ENCODE measurements at places on chromosomes 12 and 14.
A peak's percentile ranks its signal among the peaks of the same experiment; 100 is the strongest.

GRCh38 chr14:54109521-54110120 is 153.0 kb upstream of the BMP4 start:
- H3K4me1 ChIP-seq = peaks cover 5% of the 10 kb centered on the region
- no peak overlapping the region for H3K27ac ChIP-seq
- H3K36me3 ChIP-seq = no peaks in the 10 kb centered on the region
- H3K4me3 ChIP-seq = no peak overlapping the region
- no peaks in the 10 kb centered on the region for H3K27me3 ChIP-seq

DNA sequence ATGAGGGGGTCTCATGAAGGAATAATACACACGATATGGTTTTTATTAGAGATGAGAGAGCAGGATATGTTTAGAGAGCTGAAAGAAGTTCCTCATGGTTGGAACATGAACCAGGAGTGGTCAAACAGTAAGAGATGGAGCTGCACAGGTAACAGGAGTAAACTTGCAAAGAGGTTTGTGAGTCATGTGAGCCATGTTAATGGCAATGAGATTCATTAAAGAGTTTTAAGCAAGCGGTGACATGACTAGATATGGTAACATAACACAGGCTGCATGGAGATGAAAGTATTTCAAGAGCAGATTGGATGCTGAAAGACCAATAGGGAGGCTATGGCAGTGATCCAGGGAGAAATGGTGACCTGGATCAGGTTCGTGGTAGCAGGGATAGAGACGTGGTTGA is 62.6 kb upstream of the SSTR1 start:
- H3K27ac ChIP-seq = no peak overlapping the region
- no peak overlapping the region for H3K4me3 ChIP-seq
- no peaks in the 10 kb centered on the region for H3K27me3 ChIP-seq
- peaks cover 1% of the 10 kb centered on the region for H3K4me1 ChIP-seq

DNA sequence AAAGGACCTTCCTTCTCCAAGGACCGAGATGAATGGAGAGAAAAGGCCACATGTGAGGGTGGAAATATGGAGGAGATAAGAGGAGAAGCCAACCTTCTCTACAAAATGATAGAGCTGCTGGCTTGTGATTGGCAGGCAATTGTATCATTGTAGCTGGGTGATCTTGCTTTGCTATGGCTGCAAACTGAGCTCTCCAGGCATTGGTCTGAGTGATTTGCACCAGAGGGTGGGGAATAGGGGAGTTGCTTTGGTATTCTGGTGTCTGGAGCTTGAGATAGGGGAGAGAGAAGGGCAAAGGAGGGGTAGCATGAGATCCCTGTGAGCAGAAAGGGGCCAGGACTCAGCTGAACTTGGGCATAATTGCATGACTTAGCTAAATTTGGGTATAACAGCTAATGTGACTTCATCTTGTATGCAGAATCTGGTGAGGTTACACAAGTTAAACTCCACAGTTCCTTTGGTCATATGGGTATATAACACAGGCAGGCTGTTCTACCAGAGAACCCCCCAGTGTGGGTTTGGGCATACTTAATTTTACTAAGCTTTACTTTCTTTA is 72.0 kb downstream of the FOS start:
- H3K4me1 ChIP-seq = no peaks in the 10 kb centered on the region
- no peak for DNase-seq
- no peaks in the 10 kb centered on the region for H3K27me3 ChIP-seq
- no peak overlapping the region for H3K27ac ChIP-seq
- no peak overlapping the region for H3K4me3 ChIP-seq

- H3K36me3 ChIP-seq = no peaks in the 10 kb centered on the region
- H3K27ac ChIP-seq = peak within 1 kb of the TSS; percentile 65
- H3K4me1 ChIP-seq = no peaks in the 10 kb centered on the region
- peak within 1 kb of the TSS; percentile 63 for H3K4me3 ChIP-seq
Observed at GRCh38 chr12:21774358-21775132, at the start of gene KCNJ8. KCNJ8 (minus strand) TSS chr12:21774706; CDS start chr12:21773616, 1,090 bp downstream.

DNA sequence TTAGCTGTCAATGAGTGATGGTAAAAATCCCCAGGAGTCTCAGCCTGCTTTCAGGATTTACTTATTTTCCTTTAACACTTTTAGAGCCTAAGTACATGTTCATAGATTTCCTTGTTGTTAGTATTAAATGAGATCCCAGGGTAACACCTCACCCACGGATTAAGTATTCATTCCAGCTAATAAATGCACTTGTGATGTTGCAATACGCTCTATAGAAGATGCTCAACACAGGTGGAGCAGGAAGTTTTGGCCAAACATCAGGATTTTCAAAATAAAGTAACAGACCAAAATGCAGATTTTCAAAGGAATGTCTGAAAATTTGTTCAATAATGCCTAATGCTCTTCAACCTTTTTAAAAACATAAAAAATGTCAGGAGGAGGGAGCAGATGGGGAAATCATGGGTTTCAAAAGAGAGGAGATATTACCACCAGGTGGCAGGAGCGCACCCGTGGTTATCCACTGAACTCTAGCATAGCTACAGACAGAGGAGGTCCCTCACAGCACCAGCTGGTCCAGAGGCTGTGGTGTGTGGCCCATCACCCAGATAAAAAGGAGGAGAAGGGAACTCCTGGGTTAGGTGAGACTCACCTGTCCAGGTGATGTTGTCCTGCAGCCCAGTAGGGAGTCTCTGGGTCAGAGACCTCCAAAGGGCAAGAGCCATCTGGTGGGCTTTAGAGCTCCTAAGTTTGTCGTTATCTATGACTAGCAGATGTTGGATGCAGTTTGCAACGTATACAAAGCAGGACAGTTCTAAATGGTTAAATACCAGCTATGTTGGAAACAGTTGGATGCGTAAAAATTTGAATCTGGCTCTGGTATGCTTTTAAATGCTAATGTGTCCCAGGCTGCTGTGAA is 1158.4 kb upstream of the TMEM132C start:
- no peaks in the 10 kb centered on the region for H3K36me3 ChIP-seq
- H3K4me1 ChIP-seq = no peaks in the 10 kb centered on the region
- H3K4me3 ChIP-seq = no peak overlapping the region
- DNase-seq = peak; percentile 7

DNA sequence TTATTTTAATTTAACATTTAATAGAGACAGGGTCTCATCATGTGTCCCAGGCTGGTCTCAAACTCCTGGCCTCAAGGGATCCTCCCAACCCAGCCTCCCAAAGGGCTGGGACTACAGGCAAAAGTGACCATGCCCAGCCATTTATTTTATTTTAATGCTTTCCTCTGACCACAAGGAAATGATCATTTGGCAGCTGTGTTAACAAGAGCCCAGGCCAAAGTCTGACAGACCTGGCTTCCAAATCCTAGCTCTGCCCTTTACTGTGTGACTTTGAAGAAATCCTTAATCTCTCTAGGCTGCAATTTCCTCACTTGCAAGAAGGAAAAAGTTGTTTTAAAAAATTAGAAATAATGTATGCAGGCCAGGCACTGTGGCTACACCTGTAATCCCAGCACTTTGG is 16.7 kb upstream of the GCH1 start:
- DNase-seq = no peak
- H3K36me3 ChIP-seq = no peaks in the 10 kb centered on the region
- no peaks in the 10 kb centered on the region for H3K27me3 ChIP-seq
- no peak overlapping the region for H3K27ac ChIP-seq

DNA sequence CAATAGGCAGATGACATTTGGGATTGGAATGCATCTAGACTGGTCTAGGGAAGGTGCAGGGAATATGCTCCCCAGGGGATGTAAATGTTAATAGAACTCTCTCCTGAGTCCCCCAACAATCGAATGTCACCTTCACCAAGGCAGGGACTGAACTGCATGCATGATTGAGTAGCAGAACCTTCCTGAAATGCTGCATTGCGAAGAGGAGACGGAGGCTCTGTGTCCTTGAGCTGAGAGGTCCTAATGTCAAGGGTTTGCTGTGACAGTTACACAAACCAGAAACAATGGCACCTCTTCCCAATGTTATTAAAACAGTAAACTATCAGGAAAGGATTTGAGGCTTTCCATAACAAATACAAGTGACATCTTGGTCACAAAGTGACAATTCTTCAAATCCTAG is 117.5 kb upstream of the SFSWAP start:
- no peaks in the 10 kb centered on the region for H3K4me1 ChIP-seq
- no peak overlapping the region for H3K27ac ChIP-seq
- H3K27me3 ChIP-seq = no peaks in the 10 kb centered on the region
- H3K36me3 ChIP-seq = no peaks in the 10 kb centered on the region
- H3K4me3 ChIP-seq = no peak overlapping the region

DNA sequence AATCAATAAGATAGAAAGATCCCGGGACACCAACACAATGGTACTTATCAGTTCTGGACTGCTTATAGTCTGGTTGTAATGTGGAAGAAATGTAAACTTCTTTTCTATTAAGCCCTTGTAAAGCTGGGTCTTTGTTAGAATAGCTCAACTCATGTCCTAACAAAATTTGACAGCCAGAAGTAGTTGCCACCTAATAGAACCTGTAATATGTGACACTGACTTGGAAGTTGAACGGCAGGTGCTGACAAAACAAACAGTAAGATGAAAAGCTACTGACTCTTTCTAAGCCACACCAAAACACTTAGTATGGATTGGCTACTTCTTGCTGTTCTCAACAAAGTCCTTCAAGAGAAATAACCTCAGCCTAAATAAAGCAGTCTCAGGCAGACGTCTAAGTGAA is 56.6 kb downstream of the KIF21A start:
- no peak overlapping the region for H3K27ac ChIP-seq
- H3K4me3 ChIP-seq = no peak overlapping the region

- no peaks in the 10 kb centered on the region for H3K27me3 ChIP-seq
- peak within 1 kb of the TSS; percentile 60 for H3K4me3 ChIP-seq
- no peaks in the 10 kb centered on the region for H3K36me3 ChIP-seq
- DNase-seq = peak; percentile 56
- no peak within 1 kb of the TSS for H3K27ac ChIP-seq
- peaks cover 5% of the 10 kb centered on the region for H3K4me1 ChIP-seq
Observed at GRCh38 chr12:2959192-2959504, at the start of gene TEAD4. TEAD4 (plus strand) TSS chr12:2959397.

- DNase-seq = no peak
- H3K4me1 ChIP-seq = no peaks in the 10 kb centered on the region
- no peaks in the 10 kb centered on the region for H3K27me3 ChIP-seq
- no peaks in the 10 kb centered on the region for H3K36me3 ChIP-seq
- no peak overlapping the region for H3K4me3 ChIP-seq
Observed at GRCh38 chr12:96711364-96711763, 195.7 kb upstream of the NEDD1 start.

- no peak overlapping the region for H3K27ac ChIP-seq
- no peak for DNase-seq
- H3K36me3 ChIP-seq = no peaks in the 10 kb centered on the region
- no peak overlapping the region for H3K4me3 ChIP-seq
- no peaks in the 10 kb centered on the region for H3K27me3 ChIP-seq
- no peaks in the 10 kb centered on the region for H3K4me1 ChIP-seq
Observed at GRCh38 chr12:75756771-75757170, 245.4 kb upstream of the KRR1 start.

DNA sequence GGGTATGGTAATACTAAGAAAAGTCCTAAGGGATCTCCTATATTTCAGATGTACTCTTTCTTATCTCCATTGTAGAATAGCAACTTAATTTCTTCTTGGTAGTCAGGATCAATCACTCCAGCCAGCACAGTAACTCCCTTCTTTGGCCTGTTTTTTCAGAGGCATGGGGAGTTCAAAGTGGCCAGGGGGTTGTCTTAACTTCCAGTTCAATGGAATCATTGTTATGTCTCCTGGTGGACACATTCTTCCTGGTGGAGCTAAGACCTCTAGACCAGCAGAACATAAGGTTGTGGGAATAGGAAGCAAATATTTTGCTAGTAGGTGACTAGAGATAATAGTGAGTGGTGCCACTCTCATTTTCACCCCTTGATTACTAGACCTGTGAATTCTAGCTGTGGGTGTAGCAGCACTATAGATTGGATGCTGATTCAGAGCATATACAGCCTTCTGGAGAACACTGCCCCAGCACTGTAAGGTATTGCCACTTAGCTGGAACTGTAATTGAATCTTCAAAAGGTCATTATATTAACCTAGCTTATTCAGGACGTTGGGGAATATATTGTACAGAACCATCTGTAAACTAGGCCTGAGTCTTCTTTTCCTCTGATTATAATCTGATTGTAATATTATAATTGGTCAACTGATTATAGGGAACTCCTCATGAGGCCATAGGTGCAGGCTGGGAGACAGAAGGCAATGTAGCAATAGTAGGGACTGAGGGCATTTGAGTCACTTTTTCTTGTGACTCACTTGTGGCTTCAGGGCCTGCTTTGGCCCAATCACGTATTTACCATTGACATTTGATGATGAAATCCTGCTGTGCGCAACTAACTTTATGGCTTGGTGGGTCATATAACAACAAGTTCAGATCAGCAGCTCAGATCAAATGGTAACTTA is 60.2 kb upstream of the ATP2B1 start:
- H3K4me3 ChIP-seq = no peak overlapping the region
- H3K36me3 ChIP-seq = no peaks in the 10 kb centered on the region
- H3K27me3 ChIP-seq = no peaks in the 10 kb centered on the region
- no peaks in the 10 kb centered on the region for H3K4me1 ChIP-seq

DNA sequence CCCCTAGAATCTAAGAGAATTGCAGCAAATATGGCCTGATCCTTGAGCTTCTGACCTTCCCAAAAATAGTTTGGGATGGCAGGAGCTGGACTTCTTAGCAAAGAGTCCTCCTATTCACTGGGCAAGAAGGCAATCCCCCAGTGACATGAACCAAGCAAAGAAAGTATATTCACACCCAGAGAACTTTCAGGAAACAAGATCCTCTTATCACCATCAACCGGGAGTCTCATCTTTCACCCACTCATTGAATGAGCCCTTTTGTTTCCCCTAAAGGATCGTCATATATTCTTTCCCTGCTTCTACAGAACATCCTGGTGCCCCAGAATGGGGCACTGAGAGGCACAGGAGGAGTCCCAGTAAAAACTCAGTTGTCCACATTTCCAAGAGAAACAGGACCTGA is 19.7 kb downstream of the SPTB start:
- H3K4me3 ChIP-seq = no peak overlapping the region
- no peak for DNase-seq
- H3K27me3 ChIP-seq = no peaks in the 10 kb centered on the region
- no peaks in the 10 kb centered on the region for H3K36me3 ChIP-seq

DNA sequence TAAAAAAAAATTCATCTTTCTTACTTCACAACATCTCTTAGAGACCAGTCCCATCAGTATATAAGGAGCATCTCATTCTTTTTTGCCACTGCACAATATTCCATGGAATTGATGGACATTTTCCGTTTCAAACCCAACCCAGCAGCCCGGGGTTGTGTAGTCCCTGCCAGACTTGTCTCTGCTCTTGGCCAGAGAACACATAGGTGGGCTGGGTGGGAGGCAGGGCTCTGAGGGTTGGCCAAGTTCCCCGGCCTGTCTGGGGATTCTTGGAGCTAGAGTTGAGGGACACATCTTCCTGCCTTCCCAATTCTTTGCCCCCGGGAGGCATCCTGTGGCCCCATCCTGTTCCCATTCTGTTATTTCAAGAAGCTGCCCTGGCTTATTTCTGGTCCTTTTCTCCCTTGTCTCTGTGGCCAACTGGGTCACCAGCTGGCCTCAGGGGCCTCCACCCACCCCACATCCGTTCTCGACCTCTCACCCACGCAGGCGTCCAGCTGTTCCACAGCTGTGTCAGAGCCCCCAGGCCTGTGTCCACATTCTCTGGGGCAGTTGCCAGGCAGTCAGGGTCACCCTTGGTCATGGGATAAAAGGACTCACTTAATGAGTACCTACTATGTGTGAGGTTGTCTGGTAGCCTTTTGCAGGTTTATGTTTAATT is 52.0 kb upstream of the CCDC63 start:
- H3K27me3 ChIP-seq = no peaks in the 10 kb centered on the region
- H3K4me1 ChIP-seq = peaks cover 4% of the 10 kb centered on the region
- DNase-seq = no peak
- H3K36me3 ChIP-seq = no peaks in the 10 kb centered on the region

GRCh38 chr12:65326616-65327015 is 48.1 kb downstream of the MSRB3 start:
- no peaks in the 10 kb centered on the region for H3K27me3 ChIP-seq
- no peaks in the 10 kb centered on the region for H3K4me1 ChIP-seq
- no peak overlapping the region for H3K27ac ChIP-seq
- no peak for DNase-seq
